Naive B cell (primary cell): ENCODE measurements at places on chromosomes 5 and 9.

- no peak for DNase-seq
- H3K27ac ChIP-seq = no peak overlapping the region
- no peak overlapping the region for H3K4me3 ChIP-seq
- peaks cover 8% of the 10 kb centered on the region for H3K27me3 ChIP-seq
Measured at GRCh38 chr5:146548781-146549449, 32.9 kb upstream of the GPR151 start.

- no peaks in the 10 kb centered on the region for H3K27me3 ChIP-seq
- DNase-seq = peak; percentile 5
Measured at GRCh38 chr5:113022661-113023060, 46.1 kb downstream of the DCP2 start.

GRCh38 chr5:82561797-82562196 lies 283.6 kb upstream of the RPS23 start:
- H3K27ac ChIP-seq = no peak overlapping the region
- H3K4me3 ChIP-seq = no peak overlapping the region
- H3K36me3 ChIP-seq = peaks cover 7% of the 10 kb centered on the region
- no peak for DNase-seq
- peaks cover 9% of the 10 kb centered on the region for H3K27me3 ChIP-seq
- no peaks in the 10 kb centered on the region for H3K4me1 ChIP-seq

- DNase-seq = no peak
- no peak overlapping the region for H3K27ac ChIP-seq
- peaks cover 4% of the 10 kb centered on the region for H3K27me3 ChIP-seq
- H3K4me1 ChIP-seq = no peaks in the 10 kb centered on the region
Measured at GRCh38 chr5:68950125-68950524, 143.7 kb upstream of the SLC30A5 start.

DNA sequence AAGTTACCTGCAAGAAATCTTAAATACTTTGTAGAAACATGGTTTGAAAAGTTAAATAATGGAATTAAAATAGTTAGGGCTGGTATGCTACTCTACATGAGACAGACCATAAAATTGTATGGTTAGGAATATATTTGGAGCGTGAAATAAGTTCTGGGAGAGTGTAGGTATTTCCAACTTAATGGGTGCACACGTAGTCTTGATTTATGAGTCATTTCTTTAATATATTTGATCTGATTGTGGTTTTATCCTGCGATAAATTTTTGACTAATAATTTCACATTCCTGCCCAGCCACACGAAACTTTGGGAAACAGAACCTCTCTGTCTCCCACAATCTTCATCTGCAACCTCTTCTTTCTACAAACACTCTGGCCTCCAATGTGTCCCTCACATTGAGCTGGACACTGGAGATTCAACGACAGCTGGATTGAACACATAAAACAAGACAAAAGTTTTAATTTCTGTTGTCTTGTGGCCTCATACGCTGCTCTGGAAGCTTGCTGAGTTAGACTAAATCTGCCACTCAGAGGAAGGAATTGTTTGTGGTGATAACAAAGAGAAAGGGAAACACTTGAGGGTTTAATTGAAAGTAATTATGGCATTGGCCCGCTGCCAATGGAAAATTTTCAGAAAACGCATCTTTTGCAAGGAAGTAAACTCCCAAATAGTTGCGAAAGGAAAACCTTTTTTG lies 201.8 kb upstream of the ZNF608 start:
- no peaks in the 10 kb centered on the region for H3K27me3 ChIP-seq
- peaks cover 35% of the 10 kb centered on the region for H3K4me1 ChIP-seq
- DNase-seq = no peak
- no peaks in the 10 kb centered on the region for H3K36me3 ChIP-seq

- no peak for DNase-seq
- H3K27ac ChIP-seq = no peak overlapping the region
- peaks cover 19% of the 10 kb centered on the region for H3K27me3 ChIP-seq
- H3K4me1 ChIP-seq = no peaks in the 10 kb centered on the region
- H3K4me3 ChIP-seq = no peak overlapping the region
Measured at GRCh38 chr9:77595426-77596095, 52.6 kb downstream of the GNA14 start.

DNA sequence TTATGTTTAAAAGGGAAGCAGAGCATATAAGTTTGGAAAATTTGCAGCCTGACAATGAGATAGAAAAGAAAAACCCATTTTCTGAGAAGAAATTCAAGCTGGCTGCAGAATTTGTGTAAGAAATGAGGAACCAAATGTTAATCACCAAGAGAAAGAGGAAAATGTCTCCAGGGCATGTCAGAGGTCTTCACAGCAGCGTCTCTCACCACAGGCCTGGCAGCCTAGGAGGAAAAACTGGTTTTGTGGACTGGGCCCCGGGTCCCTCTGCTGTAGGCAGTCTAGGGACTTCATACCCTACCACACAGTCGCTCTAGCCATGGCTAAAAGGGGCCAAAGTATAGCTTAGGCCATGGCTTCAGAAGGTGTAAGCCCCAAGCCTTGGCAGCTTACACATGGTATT lies 32.1 kb upstream of the HSD17B4 start:
- H3K4me3 ChIP-seq = peak overlapping the region; percentile 79
- peaks cover 4% of the 10 kb centered on the region for H3K36me3 ChIP-seq
- peak; percentile 50 for DNase-seq
- peaks cover 64% of the 10 kb centered on the region for H3K4me1 ChIP-seq

DNA sequence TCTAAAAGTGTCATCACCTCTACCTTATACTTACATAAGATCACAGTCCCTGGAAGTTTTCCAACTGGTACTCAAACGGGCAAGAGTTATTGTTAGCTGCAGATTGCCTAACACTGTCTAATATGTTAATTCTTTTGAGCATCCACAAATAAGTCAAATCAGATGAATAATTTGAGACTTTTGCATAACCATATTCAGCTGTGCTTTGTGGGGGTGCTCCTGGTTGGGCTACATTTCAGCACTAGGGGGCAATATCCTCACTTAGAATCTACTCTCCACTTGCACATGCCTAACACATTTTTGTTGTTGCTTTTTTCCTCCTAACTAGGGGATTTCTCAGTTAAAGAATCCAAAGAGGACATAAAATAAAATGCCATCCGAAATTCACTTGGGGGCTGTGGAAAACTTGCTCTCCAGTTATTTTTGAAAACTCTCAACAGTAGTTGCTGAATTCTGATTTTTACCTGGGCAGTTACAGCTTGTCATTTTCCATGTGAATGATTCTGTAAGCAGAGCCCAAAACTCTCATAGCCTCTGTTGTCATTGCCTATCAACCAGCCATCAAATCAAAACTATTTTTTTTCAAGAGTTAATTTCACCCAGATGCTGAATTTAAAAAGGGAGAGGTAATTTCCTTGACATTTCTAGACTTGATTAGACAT lies 71.5 kb downstream of the TRIM36 start:
- H3K4me3 ChIP-seq = no peak overlapping the region
- no peaks in the 10 kb centered on the region for H3K4me1 ChIP-seq
- no peaks in the 10 kb centered on the region for H3K36me3 ChIP-seq
- peaks cover 11% of the 10 kb centered on the region for H3K27me3 ChIP-seq

GRCh38 chr5:113212244-113212920 lies 222.4 kb downstream of the TSSK1B start:
- no peaks in the 10 kb centered on the region for H3K36me3 ChIP-seq
- H3K27me3 ChIP-seq = peaks cover 5% of the 10 kb centered on the region
- H3K4me3 ChIP-seq = no peak overlapping the region
- no peak for DNase-seq

- DNase-seq = no peak
- H3K27me3 ChIP-seq = no peaks in the 10 kb centered on the region
- H3K36me3 ChIP-seq = no peaks in the 10 kb centered on the region
- H3K4me3 ChIP-seq = no peak overlapping the region
- H3K4me1 ChIP-seq = no peaks in the 10 kb centered on the region
Measured at GRCh38 chr5:73825736-73826135, 199.7 kb downstream of the ARHGEF28 start.

DNA sequence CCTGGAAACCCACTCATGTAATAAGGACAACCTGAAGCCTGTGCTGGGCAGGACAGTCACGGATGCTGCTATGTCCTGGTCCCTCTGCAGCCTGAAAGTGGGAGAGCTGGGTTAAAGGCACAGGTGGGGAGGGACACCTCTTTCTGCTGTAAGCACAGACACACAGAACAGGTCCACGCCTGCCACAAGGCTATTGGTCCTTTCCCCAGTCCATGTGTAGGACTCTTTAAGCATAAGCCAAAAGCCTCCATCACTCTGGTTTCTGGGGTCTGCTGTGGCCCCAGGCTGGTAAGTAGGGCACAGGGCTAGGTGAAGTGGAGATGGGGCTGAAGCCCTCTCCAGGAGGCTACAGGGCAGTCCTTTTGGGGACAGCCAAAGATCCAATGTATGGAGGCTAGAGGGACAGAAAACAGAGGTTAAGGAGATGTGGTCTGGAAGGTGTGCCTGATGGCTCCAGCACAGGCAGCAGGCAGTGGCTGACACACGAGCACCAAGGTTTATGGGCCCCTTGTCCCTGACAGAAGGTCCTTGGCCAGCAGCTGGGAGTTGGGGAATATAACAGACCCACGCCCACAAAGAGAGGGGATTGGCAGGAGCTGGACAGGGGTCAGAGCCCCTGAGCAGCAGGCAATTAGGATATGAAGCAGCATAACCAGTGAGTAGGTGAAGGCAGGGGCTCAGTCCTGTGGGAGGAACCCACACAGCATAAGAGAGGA lies 203.6 kb upstream of the MVB12B start:
- H3K27ac ChIP-seq = no peak overlapping the region
- H3K36me3 ChIP-seq = no peaks in the 10 kb centered on the region
- H3K4me3 ChIP-seq = no peak overlapping the region

DNA sequence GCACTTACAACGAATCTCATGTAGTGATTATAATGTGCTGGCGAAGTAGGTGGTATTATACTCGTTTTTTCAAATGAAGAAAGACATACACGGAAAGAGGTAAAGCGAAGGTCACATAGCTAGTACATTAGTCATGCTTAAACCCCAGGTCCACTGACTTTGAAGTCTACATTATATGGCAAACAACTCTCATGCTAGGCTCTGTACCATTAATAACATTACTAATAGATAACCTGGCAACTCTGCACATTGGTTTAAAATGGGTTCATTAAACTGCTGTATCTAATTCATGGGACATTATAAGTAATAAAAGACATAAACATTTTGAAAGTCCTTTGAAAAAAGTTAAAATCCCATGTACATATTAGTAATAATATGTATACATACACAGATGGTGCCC lies 21.2 kb downstream of the FYB1 start:
- no peaks in the 10 kb centered on the region for H3K36me3 ChIP-seq
- DNase-seq = no peak
- H3K4me1 ChIP-seq = peaks cover 6% of the 10 kb centered on the region
- peaks cover 7% of the 10 kb centered on the region for H3K27me3 ChIP-seq
- no peak overlapping the region for H3K27ac ChIP-seq

DNA sequence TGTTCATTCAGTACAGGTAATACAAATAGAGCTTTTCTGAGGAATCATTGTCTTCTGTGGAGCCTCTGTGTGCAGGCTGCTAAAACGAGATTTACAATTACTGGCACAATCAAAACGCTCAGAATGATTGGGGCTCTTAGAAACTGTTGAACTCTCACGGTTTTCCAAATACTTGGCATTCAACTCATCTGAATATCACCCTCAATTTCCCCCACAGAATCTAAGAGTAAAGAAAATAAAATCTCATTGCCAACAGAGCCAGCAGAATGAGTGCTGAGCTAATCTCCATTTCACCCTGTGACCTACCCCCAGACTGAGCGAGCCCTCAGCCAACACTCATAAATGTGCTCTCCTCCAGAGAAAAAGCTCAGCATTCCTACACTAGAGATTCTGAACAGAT lies 35.3 kb upstream of the TMED7 start:
- H3K27me3 ChIP-seq = peaks cover 18% of the 10 kb centered on the region
- H3K4me3 ChIP-seq = no peak overlapping the region
- H3K36me3 ChIP-seq = peaks cover 11% of the 10 kb centered on the region
- H3K4me1 ChIP-seq = no peaks in the 10 kb centered on the region
- H3K27ac ChIP-seq = no peak overlapping the region
- no peak for DNase-seq

DNA sequence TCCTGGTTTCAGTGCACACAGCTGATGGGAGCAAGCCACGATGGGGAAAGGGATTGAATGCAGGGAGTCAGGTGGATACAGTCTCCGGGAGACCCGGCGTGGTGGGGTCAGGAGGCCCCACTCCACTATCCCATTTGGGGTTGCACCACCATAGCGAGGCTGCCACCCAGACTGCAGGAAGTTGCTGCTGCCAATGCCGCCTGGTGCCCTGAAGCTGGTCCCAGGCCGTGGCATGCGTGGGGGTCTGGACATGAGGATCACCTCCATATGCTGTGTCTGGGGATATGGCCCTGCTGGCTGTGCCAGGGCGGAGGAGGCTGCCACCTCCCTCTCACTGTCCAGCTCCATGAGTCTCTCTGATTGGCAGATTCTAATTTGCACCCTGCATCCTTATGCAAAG lies 45.3 kb downstream of the COL5A1 start:
- H3K4me3 ChIP-seq = no peak overlapping the region
- H3K27me3 ChIP-seq = no peaks in the 10 kb centered on the region
- DNase-seq = no peak
- no peaks in the 10 kb centered on the region for H3K36me3 ChIP-seq

- H3K4me3 ChIP-seq = no peak overlapping the region
- no peak overlapping the region for H3K27ac ChIP-seq
- H3K36me3 ChIP-seq = no peaks in the 10 kb centered on the region
- no peak for DNase-seq
Measured at GRCh38 chr5:94841598-94842322, 223.3 kb downstream of the SLF1 start.

GRCh38 chr9:113012492-113012891 lies 500 bp upstream of the ZNF883 start:
- H3K27me3 ChIP-seq = peaks cover 29% of the 10 kb centered on the region
- H3K4me1 ChIP-seq = peaks cover 9% of the 10 kb centered on the region
- no peak overlapping the region for H3K27ac ChIP-seq
- DNase-seq = no peak
- H3K36me3 ChIP-seq = peaks cover 17% of the 10 kb centered on the region

GRCh38 chr5:65020492-65020891 lies 251.8 kb downstream of the CWC27 start:
- H3K4me3 ChIP-seq = no peak overlapping the region
- H3K4me1 ChIP-seq = peaks cover 16% of the 10 kb centered on the region
- no peaks in the 10 kb centered on the region for H3K36me3 ChIP-seq
- no peak overlapping the region for H3K27ac ChIP-seq
- H3K27me3 ChIP-seq = no peaks in the 10 kb centered on the region
- DNase-seq = no peak

DNA sequence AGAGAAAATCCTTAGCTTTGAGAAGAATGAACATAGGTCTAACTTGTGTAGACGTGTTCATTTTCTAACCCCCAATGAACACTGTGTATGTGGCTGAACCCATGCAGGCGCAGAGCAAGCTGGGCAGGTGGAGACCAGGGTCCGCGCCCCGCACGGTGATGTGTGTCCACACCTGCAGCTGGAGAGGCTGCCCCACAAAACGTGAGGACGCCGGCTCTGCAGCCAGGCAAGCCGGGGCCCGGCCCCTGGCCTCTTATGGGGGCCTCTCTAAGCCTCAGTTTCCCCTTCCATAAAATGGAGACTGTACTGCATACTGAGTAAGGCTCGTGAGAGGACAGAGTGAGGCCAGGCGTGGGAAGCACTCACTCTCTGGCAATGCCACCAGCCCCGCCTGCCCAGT lies 124.7 kb upstream of the RAPGEF1 start:
- no peak overlapping the region for H3K27ac ChIP-seq
- no peaks in the 10 kb centered on the region for H3K4me1 ChIP-seq
- H3K36me3 ChIP-seq = peaks cover 11% of the 10 kb centered on the region
- H3K4me3 ChIP-seq = no peak overlapping the region

GRCh38 chr5:175680020-175680419 lies 22.1 kb downstream of the HRH2 start:
- H3K27me3 ChIP-seq = no peaks in the 10 kb centered on the region
- peaks cover 5% of the 10 kb centered on the region for H3K4me1 ChIP-seq
- no peak for DNase-seq
- no peak overlapping the region for H3K27ac ChIP-seq
- H3K36me3 ChIP-seq = no peaks in the 10 kb centered on the region
